NCI-H345 (cell line): ENCODE measurements at places on chromosomes 11 and 22.

DNA sequence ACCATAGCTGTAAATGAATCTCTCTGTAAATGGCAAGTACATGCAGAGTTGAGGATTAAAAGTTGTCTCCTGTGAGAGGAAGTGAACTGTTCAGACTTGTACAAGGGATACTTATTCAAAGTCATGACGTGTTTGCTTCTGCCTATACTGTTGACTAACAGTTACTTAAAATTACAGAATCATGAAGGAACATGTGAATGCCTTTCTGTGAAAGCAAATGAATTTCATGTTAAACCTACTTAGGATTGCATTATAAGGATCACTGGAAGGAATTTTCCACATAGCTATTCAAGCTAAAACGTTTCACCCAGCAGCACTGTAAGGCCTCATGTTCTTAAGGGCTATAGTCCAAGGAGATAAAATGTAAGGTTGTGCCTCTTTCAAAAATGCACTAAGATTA, 93.4 kb upstream of the BIRC3 start:
- DNase-seq = no peak

DNA sequence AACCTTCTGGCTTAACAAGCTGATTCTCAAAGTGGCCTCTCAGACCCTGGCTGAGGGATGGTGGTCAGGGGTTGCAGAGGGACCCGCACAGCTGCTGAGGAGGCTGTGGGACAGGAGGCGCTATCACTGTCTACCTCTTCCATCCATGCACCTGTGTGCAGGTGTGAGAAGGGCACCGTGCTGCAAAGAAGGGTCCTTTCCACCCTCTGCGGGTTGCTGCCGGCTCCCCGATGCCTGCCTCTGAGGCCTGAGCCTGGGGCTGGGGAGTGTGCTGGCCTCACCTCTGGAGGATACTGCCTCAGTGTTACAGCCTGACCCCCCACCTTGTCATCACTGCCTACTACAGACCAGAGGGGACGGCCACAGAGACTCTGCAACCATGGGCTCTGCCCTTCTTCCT, 66.1 kb upstream of the B3GAT1 start:
- DNase-seq = no peak

DNA sequence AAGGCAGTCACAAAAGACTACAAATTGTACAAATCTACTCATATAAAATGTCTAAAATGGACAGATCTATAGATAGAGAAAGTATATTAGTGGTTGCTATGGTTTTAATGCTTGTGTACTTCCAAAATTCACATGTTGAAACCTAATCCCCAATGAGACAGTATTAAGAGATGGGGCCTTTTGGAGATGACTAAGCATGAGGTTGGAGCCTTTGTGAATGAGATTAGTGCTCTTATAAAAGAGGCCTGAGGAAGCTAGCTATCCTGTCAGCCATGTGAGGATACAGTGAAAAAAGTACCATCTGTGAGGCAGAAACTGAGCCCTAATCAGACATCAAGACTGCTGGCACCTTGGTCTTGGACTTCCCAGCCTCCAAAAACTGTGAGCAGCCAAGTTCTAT, 82.6 kb downstream of the CYP2R1 start:
- no peak for DNase-seq

GRCh38 chr11:61345170-61345610, 12.2 kb downstream of the TKFC start:
- no peak for DNase-seq

DNA sequence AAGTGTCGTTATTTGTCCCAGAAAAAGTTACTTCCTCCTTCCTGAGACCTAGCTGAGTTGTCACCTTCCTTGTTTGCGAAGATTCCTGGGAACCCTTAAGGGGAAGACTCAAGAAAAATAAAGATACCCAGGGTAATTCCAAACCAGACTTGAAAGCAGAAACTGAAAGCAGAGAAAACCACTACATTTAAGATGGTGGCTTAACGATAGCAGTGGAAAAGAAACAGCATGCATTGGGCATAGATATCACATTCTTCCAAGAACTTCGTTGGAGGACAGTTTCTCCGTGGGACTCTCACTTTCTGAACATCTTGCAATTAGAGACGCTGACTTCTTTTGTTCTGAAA, 89.1 kb downstream of the FAM76B start:
- DNase-seq = no peak

DNA sequence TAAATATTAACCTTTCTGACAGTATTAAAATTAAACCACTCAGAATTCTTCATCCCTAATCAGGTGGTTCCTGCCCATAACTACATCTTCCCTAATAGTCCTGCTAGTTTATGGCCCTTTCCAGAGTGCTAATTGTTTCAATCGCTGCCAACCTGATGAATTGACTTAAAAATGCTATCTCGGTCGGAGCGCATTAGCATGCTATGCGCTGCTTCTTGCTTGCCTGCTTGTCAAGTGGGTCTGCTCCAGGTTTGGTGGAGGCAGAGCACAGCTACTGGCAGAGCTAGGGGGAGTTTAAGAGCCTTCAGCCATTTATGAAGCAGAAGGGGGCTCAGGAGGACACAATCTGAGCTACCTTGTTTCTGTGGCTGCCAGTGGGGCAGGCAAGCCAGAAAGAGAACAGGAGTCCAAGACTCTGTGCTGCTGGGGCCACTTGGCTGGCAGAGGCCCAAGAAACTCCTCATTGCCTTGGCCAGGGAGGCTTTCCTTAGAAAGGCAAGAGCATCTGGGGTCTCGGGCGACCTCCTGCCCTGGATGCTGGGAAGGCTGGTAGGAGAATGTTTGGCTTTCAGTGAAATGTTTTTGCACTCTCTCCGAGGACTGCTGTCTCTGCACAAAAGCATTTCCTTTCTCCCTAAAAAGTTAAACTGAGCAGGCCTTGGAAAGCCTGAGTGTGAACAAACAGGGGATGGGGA, 62.1 kb upstream of the PHOX2A start:
- no peak for DNase-seq

- DNase-seq = no peak
Observed at GRCh38 chr22:22903355-22903777, 15.8 kb downstream of the IGLL5 start.

GRCh38 chr11:61160487-61161189, 588 bp downstream of the VPS37C start:
- DNase-seq = no peak

DNA sequence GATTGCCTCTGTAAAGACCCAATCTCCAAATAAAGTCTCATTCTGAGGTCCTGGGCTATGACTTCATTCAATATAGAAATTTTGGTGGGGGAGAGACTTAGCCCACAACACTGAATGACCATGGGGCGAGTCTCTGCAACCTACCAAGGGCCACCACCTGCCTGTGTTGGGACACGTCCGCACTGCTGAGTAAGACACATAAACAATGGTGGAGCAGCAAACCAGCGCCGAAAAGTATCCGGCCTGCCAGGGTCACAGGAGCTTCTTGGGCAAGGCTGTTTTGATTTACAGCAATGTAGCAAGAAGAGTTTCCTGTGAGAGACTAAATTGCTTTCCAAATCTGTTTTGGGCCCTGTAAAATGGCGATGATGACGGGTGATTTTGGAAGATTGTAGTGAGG, 122.3 kb downstream of the SHANK2 start:
- no peak for DNase-seq

DNA sequence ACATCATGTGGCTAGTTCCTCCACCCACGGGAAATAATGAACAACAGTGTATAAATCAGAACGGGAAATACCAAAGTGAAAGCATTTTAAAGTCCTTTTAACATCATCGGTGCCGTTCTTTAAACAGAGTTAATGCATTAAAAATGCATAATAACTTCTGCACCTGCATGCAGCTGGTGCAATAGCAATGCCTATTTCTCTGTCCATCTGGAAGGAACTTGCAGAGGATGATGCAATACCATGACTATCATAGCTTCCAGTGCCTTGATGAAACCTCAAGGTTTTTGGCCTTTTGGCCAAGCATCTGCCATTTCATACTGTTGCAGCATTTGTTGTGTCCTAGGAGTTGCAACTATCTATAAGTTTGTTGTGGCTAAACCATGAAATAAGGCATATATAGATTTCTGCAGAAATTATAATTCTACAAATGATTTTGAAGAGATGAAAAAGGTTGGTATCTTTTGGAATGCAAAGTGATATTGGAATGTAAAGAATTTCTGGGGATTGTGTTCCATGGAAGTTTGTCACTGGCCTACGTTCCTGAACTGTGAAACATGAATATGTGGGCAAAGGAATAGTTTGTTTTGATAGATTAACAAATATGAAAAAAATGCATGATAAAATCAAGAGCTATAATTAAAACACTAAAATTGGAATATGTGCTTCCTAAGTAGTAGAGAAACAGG, 9.8 kb upstream of the EIF3F start:
- DNase-seq = no peak
